ENCODE measurements at places on chromosomes 5 and 9. TPM values are rescaled to one million over a fixed set of nuclear protein-coding genes. Genes with fewer than 3 reads are reported as not detected.

Gene BHMT2
- 10.0 TPM for total RNA-seq

Gene NFIB
- 104 TPM for total RNA-seq

Gene TLX3
- not detected for total RNA-seq

Gene TLR4
- total RNA-seq, result 15.6 TPM

Gene ARHGEF37
- total RNA-seq, result 32.9 TPM

Gene TRMT10B
- 3.7 TPM for total RNA-seq

Gene SHROOM1
- total RNA-seq, result 3.6 TPM

Gene ENTPD2
- 1.9 TPM for total RNA-seq

Gene TEX48
- total RNA-seq, result not detected

Gene LPAR1
- total RNA-seq, result 12.7 TPM

Gene C8G
- total RNA-seq, result 1.1 TPM

Gene FOXI1
- not detected for total RNA-seq

Gene IFNA7
- not detected for total RNA-seq

Gene NIM1K
- total RNA-seq, result 0.22 TPM

Gene ESM1
- total RNA-seq, result not detected

Gene ELAVL2
- total RNA-seq, result not detected

Gene MED7
- 9.5 TPM for total RNA-seq

Gene TNFSF15
- not detected for total RNA-seq

Gene TAS2R1
- total RNA-seq, result not detected

Gene MEIKIN
- total RNA-seq, result not detected

Gene DNAH5
- 0.27 TPM for total RNA-seq

Gene ADGRD2
- not detected for total RNA-seq

Gene POMT1
- total RNA-seq, result 21.8 TPM

Gene SLC1A3
- total RNA-seq, result 93.8 TPM
